ENCODE measurements at places on chromosomes 4 and X. TPM values are rescaled to one million over a fixed set of nuclear protein-coding genes. Genes with fewer than 3 reads are reported as not detected.

DAPP1 gene
- not detected for total RNA-seq

DNA sequence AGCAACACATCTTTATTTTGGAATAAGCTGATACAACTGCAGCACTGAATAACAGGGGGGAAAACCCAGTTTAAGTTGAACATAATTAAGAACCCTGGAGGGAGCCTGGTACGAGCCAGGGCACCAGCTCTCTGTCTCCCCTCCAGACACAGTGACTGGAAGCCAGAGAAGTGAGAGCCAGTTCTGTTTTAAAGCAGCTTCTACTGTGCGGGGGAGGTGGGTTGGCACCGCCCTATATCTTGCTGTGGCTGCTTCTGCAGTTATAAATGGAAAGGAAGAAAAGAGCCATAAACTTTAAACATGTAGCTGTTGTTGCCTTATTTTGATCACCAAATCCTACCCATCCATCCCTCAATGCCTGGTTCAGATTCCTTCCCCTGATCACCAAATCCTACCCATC is 207.9 kb upstream of the ANXA3 start:
- no peak for DNase-seq

DNA sequence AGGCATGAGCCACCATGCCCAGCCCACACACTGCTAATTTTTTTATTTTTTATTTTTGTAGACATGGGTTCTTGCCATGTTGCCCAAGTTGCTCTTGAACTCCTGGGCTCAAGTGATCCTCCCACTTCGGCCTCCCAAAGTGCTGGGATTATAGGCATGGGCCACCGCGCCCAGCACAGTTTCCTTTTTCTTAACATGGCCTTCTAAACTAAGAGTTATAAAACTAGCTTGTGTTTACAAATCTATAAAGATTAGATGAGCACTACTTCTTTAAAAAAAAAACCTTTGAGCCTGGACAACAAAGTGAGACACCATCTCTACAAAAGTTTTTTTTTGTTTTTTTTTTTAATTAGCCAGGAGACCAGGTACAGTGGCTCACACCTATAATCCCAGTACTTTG is 10.7 kb downstream of the GRSF1 start:
- no peak for DNase-seq

GRCh38 chr4:4418676-4419390 is 31.9 kb downstream of the NSG1 start:
- DNase-seq = no peak

DNA sequence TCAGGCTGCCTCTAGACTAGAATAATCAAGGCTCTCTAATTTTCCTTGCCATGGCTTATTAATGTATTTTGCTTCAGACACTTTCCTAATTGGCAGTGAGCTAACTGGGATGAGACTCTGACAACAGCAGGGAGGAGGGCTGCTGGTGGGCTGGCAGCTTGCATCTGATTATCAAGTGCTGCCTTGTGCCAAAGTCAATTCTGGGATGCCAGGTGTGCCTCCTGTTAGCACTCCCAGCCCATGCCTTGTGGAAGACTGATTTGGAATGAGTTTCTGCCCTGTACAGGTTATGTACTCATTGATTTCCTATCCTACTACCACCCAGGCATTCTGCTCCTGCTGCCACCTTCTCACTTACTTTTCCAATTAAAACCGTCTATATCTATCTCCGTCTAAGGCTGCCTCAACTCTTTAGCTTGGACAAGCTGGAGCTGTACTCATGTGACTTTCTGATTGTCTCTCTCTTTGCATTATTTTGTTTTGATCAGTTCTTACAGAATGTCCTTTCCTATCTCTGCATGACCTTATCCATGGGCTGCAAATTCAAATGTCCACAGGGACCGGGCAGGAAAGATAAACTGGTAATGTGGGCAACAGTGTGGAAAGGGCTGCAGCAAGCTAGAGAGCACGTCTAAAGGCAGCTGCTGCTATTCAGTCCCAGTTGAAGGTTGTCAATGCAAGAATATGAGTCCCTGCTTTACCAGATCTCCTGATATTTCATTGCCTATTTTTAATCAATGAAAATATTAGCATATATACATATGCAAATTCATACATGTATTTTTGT is 112.6 kb downstream of the GABRA2 start:
- no peak for DNase-seq

- peak; percentile 1 for DNase-seq
Observed at GRCh38 chrX:119130911-119131310, 3.3 kb upstream of the KIAA1210 start.

DTHD1 gene
- total RNA-seq = not detected

IL2 gene
- total RNA-seq = not detected

DNA sequence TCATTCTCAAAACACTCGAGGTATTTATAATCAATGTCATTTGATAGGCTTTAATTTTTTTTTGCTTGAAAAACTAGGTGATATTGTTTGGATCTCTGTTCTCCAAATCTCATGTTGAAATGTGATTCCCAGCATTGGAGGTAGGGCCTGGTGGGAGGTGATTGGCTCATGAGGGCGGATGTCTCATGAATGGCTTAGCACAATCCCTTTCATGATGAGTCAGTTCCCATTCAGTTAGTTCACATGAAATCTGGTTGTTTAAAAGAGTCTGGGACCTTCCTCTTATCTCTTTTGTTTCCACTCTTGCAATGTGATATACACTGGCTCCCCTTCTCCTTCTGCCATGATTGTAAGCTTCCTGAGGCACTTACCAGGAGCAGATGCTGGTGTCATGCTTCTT is 638.7 kb downstream of the DMD start:
- no peak for DNase-seq

DNA sequence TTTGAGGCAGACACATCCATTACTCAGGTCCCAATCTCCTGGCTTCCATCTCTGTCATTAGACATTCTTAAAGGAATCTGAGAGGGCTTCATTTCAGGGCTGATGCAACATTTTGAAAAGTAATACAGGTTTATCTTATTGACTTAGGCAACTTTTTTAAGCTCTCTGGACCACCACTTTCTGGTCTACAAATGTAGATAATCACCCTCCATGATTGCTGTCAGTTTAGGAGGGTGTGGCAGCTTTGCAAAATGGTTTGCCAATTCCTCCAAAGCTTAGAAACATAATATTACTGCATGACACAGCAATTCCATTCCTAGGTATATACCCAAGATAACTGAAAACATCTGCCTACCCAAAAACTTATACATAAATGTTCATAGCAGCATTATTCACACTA is 77.6 kb downstream of the ARHGAP6 start:
- no peak for DNase-seq

DYNLT3 gene
- total RNA-seq = 56.6 TPM

DNA sequence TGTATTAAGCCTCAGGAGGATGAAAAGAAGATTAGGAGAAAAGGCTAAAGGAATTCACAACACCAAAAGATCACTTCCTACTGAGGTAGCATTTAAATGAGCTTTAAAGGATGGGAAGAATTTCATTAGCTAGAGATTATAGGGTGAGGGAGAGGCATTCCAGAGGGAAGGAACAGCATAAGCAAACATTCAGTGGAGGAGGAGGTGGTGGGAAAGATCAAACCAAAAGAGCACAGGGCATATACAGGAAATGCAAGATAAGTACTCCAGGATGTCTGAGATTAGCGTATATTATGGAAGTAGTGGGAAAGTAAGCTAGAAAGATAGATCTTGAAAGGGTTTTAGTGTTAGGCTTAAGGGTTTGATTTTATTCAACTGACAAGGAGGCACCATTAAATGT is 84.8 kb downstream of the COL4A6 start:
- no peak for DNase-seq

GRCh38 chr4:173448608-173449379 is 49.9 kb upstream of the SCRG1 start:
- DNase-seq = no peak

DNA sequence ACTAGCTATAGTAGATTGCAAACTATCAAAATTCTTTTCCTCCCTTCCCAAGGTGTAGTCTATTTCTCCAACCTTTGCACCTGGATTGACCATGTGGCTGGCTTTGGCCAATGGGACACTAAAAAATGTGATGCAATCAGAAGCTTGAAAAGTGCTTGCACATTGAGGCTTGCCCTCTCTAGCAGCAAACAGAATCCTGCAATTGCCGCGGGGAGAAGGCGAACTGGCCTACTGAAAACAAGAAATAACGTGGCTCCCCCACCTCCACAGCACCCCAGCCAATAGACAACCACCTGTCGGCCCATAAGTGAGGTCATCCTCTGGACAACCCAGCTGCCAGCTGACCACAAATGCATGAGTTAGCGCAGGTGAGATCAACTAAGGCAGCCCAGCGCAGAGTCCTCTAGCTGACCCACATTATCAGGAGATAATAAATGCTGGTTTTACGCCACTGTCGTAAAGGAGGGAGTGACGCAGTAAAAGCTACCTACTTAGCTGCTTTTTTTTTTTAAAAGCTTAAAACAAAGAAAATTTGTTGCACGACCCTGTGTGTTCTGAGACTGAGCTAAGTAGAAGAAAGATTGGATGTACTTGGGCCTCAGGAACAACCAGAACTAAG is 95.2 kb downstream of the GK start:
- DNase-seq = no peak

- no peak for DNase-seq
Observed at GRCh38 chr4:151538963-151539362, 130.0 kb downstream of the FHIP1A start.

DNA sequence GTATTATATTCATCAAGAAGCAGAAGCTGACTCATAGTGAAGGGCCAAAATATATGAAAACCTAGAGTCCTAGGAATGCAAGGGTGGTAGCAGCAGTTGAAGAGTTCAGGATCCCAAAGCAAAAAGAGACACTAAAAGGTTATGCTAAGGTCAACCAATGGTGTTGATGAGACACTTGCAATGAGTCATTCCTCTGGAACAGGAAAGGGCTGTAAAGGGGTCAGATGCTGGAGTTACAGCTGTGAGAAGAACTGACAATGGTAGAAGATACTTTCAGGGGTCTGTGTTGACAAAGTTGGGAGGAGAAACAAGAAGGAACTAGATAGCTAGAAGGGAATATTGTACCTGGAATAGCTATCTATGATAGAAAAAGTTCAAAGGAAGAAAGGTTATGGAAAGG is 47.5 kb downstream of the ZGRF1 start:
- no peak for DNase-seq

DNA sequence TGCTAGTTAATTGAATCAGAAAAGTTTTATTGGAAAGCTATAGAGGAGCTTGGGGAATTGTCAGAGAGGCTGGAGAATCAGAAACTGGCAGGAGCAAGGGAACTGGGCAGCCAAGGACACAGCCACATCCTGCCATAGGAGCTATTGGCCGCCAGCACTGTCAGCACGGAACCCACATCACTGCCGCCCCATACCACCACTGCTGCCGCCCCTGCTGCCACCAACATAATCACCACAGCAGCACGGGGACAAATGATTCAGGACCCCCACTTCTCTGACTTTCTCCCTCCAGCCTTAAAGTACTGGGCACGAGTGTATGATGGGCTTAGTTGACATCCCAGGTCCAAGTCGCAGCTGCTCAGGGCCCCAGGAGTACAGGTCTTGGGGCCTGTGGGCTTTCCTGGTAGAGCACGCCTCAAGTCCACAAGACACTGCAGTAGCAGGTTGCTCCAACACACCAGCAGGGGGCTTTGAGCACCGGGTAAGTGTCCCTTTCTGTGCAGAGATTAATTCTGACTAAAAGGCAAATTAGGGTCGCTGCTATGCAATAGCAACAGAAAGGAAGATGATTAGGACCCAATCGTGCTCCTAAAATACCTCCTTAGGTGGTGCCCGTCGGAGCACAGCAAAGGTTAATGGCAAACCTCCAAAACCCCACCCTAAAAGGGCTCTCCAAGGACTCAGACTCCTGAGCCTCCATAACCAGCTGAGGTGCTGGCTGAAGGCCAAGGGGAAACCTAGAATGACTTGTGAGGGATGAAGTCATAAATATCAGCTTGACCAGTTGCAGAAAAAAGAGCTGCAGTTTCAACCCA is 6.9 kb downstream of the PJA1 start:
- DNase-seq = no peak

NHS gene
- 16.8 TPM for total RNA-seq

FGA gene
- not detected for total RNA-seq

GRCh38 chrX:17662391-17662790 is 74.9 kb upstream of the SCML1 start:
- DNase-seq = no peak

DNA sequence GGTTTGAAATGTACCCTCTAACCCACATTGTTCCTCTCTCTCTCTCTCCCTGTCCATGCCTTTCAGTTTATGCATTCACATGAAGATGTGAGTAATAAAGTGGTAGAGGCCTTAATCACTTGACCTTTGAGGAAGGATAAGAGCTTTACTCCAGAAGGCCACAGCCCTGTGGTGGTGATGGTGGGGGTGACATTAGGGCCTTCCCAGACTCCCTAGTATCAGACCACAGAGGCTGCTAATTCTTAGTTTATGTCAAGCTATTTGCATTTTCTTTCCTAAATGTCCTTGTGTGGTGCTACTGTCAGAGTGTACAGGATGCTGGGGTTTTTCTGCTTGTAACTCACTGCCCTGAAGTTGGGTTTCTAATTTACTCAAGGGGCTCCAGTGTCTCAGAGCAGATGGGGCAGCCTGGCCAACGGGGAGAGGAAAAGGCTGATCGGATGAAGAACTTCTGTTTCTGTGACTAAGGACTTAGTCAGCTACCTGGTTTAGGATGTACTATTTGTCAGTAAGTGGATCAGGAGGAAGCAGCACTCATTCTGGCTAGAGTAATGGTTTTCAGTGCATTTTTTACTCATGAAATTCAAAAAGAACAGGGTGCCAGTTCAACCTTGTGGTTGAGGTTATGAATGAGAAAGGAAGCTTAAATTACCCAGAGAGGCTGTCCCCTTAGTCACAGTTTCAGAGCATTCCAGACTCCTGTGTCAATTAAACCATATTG is 509.6 kb upstream of the DIPK2B start:
- DNase-seq = peak; percentile 84

DNA sequence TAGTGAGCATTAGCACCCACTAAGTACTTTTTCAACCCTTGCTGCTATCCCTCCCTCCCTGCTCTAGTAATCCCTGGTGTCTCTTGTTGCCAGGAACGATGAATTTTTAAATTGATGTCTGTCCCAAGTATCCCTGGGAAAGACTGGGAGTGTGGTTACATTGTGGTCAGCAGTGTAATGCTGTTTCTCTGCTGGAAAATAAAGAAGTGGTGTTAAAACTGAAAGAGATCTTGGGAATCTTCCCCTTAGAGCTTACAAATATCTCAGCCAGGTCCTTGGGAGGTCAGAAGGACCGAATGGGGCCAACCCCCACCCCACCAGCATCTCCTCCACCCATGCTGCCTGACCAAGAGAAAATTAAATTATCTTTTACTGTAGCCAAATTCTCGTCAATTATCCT is 174.5 kb upstream of the MXRA5 start:
- DNase-seq = no peak

DNA sequence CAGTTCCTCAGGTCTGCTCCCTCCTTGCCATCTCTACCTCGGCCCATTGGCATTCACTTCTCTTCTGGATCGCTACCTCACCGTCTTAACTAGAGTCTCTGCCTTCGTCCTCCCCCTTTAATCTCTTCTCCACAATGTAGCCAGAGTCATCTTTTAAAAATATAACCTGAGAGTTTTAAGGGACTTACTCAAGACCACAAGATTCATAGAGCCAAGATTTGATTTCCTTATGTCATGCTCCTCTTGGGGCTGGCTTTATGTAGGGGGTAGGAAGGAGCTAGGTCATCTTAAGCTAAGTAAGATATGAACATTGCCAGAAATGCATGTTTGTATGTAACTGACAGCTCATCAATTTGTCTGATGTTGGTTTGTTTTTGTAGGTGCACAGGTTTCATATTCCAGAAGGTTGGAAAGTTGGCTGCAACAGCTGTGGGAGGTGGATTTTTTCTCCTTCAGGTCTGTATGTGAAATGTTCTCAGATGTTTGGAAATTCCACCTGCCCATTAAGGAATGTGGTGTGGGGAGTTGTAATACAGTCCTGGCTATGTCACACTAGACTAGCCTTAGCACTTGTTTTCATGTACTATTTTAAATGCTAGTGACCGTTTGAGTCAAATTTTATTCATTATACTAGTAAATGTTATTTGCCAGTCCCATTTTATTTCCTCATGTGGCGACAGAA is 19.6 kb downstream of the FUNDC2 start:
- no peak for DNase-seq
